ENCODE measurements at places on chromosomes 4 and X.

DNA sequence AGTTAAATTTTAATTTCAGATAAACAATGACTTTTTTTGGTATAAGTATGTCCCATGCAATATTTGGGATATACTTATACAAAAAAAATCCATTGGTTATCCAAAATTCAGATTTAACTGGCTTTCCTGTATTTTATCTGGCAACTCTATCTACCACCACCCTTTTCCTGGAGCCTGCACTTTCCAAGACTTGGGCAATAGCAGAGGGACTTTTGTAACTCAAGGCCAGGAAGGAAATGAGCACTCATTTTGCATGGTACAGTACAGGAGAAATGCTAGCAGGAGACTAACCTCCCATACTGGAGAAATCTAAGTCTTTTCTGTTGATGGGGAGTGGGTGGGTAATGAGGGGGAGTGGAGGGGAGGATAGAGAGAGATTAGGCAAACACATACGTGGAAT, 37.7 kb upstream of the PLAC1 start:
- DNase-seq, result no peak

DNA sequence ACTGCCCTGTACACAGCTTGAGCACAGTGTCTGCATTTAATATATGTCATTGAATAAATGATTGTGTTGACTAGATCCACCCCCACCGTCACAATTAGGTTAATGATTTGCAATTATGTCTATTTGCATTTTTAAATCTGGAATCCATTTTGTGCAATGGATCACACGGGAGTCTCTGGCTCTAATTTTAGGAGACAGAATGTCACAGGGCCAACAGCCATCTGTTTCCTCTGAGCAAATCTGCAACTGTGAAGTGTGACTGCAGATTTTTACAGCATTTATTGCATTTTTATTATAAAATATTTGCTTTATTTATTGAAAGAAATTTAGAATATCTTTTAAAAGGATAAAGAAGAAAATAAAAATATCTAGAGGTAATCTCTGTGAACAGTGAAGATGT, 316.8 kb downstream of the HS3ST1 start:
- no peak for DNase-seq

GRCh38 chrX:149272690-149273463, 232.2 kb downstream of the IDS start:
- no peak for DNase-seq

DNA sequence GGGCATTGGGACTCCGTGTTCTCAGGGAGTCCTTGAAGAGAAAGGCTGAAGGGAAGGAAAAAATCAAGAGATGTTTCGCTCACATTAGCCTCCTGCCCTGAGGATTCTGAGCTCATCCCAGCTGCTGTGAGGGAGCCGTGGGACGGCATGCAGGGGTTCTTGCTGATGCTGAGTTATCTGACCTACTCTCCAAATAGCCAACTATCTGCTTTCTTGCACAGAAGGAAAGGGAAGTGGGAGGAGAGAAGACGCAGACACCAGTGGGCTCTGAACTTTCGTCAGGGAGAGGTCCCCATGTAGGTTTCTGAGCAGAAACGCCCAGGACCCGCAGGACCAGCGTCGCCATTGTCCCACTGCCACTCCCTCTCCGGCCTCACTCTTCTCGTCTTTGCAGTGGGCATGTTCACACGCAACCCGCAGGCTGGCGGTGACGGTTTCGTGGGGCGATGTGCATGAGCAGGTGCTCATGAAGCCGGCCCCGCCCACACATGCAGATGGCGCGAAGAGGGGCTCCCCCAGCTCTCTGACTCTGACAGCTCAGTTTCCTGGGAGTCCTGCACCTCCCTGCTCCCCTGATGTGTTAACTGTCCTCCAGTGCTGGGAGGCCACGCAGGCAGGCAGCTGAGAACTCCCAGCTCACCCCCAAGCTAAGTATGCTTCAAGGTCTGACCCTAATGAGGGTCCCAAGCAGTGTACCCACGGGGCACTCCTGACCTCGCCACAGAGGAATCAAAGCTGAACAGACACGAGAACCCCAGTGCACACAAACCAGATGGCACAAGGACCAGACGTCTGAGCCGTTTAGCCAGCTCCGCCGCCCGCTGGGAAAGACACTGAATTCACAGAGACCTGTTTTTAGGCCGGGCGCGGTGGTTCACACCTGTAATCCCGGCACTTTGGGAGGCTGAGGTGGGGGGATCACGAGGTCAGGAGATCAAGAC, 13.6 kb upstream of the ABLIM2 start:
- DNase-seq, result no peak

GRCh38 chr4:103008875-103009729, 10.4 kb downstream of the SLC9B1 start:
- no peak for DNase-seq

DNA sequence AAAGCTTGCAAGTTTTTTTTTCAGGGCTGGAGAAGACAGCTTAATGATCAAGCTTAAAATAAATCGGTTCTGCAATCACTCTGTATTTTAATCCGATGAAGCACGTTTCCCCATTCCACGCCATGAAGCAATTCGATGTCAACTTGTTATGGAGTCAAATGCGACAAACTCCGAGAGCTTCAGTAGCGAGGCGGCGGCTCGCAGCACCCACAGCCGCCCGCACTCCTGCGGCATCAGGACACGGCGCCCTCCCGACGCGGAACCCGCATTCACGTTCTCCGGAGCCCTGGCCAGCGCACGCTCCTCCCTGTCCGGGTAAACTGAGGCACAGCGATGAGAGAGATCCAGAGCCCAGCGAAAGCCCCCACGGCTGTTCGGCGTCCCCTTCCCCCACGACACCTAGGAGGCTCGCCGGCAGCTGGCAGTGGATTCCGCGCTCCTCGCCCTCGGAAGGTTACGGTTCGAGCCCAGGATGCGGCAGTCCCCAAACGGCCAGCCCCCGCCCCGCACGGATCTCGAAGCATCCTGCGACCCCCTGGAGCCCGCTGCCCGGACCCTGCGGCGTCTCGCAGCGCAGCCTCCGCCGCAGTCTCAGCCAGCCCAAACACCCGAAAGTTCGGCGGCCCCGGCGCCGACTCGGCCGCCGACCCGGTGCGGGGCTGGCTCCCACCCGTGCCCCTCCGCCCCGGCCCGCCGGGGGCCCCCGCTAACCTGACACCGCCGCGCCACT, 507 bp downstream of the MFAP3L start:
- no peak for DNase-seq

DNA sequence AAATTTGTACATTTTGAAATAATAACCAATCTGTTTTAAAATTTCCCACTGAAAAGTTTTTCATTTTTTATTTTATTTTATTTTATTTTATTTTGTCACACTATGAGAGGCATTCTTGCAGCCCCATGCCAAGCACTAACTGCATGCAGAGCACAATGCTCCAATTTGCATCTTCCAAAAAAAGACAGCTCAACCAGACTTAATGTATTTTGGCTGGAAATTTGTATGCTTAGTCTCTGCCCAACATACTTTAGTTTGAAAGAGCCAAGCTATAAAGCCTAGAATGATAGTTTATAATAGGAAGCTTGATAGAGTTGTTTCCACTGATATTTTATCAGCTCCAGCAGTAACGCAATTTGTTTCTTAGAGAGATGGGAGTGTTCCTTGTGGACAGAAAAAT, 235.5 kb downstream of the GALNTL6 start:
- DNase-seq, result no peak

DNA sequence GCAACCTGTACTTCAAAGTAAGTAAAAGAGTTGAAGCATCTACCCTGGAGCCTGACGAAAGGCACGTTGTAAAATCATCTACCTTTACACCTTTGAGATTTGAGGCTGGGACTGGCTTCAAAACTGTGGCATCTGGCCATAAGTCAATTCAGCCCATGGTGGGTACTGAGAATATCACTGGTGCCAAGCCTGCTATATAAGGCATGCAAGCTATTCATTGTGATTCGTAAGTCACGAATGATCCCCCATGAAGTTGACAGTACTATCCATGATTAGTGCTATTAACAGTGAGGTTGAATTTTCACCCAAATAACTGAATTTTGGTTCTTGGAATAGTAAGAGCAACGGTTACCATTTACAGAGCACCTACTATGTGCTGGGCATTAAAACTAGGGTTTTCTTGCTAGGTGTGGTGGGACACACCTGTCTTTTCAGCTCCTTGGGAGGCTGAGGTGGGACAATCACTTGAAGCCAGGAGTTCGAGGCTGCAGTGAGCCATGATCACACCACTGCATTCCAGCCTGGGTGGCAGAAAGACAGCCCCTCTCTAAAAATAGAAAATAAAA, 39.8 kb downstream of the IRF2 start:
- DNase-seq, result no peak
